ENCODE measurements at places on chromosomes 5 and 9.

- no peaks in the 10 kb centered on the region for H3K4me1 ChIP-seq
- DNase-seq: no peak
- no peaks in the 10 kb centered on the region for H3K27me3 ChIP-seq
- H3K36me3 ChIP-seq: no peaks in the 10 kb centered on the region
- H3K27ac ChIP-seq: no peak overlapping the region
These were observed 351.8 kb upstream of the ADAMTSL1 start for GRCh38 chr9:18122171-18122570.

- H3K4me3 ChIP-seq: no peak overlapping the region
- no peaks in the 10 kb centered on the region for H3K36me3 ChIP-seq
- DNase-seq: no peak
- H3K27me3 ChIP-seq: no peaks in the 10 kb centered on the region
- H3K4me1 ChIP-seq: no peaks in the 10 kb centered on the region
These were observed 33.7 kb downstream of the LEAP2 start for GRCh38 chr5:132907161-132907560.

DNA sequence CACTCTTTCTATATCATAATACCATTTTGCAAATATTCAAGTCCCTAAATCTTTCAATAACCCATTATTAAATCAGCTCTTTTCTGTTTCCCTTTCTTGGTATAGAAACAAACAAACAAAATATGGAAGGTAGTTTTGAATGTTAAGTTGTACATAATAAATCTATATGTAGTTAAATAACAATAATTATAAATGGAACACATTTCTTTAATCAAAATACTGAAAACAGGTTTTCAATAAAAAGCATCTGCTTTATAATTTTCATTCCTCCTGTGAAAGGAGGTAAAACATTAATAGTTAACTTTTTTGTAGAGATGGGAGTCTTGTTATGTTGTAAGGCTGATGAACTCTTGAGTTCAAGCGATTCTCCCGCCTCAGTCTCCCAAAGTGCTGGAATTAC lies 54.2 kb downstream of the CDKL3 start:
- no peak overlapping the region for H3K4me3 ChIP-seq
- H3K27ac ChIP-seq: no peak overlapping the region
- no peaks in the 10 kb centered on the region for H3K27me3 ChIP-seq
- H3K36me3 ChIP-seq: no peaks in the 10 kb centered on the region
- no peaks in the 10 kb centered on the region for H3K4me1 ChIP-seq

GRCh38 chr5:172640822-172641358 lies at the start of gene NEURL1B:
Gene NEURL1B, plus strand, starts transcription at chr5:172641263. Its CDS starts 144 bp downstream, at chr5:172641407.
- H3K4me1 ChIP-seq: peaks cover 3% of the 10 kb centered on the region
- H3K27me3 ChIP-seq: no peaks in the 10 kb centered on the region
- peak within 1 kb of the TSS; percentile 62 for H3K4me3 ChIP-seq
- H3K36me3 ChIP-seq: no peaks in the 10 kb centered on the region
- H3K27ac ChIP-seq: peak within 1 kb of the TSS; percentile 86
- peak; percentile 78 for DNase-seq
